ENCODE measurements at places on chromosomes 7 and 10.

DNA sequence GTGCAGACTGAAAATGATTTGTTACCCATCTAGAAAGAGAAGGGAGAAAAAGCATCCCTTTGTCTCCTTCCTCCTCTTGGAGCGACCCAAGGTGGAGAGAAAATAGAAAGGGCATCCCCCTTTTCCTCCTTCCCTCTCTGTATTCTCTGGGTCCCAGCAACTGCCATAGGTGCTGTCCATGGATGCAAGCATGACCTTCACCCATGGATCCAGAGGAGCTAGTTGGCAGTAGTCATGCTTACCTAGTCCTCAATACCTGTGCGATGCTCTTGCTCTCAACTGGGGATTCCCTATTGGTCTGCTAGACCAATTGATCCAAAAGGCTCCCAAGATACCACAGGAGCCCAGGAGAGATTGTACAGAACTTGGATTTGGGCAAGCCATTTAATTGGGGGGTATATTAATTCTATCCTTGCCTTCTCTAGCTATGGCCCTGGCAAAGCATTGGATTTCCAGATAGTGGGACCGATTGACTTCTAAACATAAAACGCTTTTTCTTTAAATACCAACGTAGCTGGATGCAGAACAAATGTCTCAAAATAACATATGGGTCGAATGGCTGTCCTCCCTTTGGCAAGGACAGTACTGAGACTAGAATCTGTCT lies 547.8 kb upstream of the IGFBP3 start:
- DNase-seq = no peak

DNA sequence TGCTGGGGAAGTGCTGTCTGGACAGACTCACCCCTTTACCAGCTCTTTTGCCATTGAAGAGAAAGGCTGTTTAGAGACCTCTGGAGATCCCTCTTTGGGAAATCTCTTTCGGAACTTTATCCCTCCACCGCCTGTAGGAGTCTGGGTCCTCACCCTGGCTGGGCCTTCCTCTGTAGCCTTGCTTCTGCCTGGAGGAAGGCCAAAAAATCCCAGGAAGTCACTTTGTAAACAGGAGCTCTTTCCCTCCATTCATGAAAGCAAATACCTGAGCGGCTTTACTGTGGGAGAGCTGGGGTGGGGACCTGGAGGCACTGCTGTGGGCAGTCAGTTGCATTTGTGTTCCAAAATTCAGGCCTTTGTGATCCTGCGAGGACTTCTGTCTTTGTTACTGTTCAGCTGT lies 126.2 kb downstream of the KLF6 start:
- DNase-seq = no peak

DNA sequence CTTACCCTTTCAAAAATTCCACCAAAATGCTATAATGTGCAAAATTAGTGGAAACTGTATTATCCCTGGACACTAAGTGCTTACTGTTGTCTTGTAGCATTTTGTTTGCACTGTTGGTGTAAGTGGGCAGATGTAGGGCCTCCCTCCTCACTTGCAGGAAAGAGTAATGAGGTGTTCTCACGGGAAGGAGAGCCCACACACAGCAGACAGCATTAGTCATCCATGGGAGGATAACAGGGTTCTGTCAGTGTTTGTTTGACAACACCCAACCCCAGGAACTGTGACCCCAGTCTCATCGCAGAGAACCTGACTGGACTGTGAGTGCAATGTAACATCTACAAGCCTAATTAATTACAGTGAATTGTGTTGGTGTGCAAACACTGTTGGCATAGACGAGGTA lies 58.7 kb upstream of the VSTM2A start:
- DNase-seq = no peak

GRCh38 chr10:110850099-110850498 lies 21.6 kb upstream of the PDCD4 start:
- no peak for DNase-seq

DNA sequence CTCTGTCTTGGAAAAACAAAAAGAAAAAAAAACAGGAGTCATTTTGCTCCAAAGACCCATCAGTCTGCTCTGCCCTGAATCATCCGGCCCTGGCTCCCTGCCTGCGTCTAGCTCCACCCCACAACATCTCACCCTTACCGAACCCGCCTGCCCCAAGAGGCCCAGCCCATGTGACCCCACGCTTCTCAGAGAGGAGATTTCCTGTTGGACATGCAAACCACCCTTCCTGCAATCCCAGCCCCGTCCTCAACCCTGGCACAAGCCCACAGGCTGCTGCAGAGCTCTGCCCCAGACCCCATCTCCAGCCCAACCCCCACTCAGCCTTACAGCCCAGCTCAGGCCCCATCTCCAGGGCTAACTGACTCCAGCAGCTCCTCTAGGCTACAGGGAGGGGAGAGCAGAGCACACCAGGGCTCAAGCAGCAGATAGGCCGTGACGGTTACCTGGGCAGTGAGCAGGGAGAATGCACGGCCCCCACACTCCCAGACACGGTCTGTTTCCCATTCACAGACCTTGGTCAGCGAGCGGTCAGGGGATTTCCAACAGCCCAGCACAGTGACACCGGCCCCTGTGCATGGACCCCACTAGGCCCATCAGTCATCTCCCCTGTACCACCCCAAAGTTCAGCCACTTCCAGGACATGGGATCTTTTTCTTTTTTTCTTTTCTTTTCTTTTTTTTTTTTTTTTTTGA lies 69.9 kb upstream of the GTF2I start:
- DNase-seq = no peak

DNA sequence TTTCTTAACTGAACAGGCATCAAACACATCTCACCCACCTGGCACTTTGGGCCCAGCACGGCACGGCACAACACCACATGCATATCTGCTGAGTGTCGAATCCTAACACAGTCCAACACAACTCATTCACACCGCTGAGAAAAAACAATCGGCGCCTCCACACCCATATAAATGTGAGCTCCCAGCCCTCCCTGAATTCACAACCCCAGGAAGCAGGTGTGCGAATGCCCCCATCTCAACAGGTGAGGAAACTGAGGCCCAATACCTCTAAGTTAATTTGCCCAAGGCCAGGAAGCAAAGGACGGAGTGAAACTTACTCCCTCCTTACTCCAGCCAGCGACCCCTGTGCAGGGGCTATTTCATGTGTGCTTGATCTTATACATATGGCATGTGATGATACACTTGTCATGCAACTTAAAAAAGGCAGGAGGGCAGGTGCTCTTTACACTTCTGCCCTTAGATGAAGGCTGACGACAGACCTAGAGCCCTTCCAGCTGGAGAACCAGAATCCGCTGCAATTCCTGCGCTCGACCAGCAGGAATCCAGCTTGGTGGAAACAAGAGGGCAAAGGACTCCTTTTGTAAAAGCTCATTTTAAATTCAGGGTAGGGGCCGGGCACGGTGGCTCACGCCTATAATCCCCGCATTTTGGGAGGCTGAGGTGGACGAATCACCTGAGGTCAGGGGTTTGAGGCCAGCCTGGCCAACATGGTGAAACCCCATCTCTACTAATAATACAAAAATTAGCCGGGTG lies 116.0 kb downstream of the LARP4B start:
- DNase-seq = no peak

- no peak for DNase-seq
Measured at GRCh38 chr10:31075434-31075833, 43.8 kb upstream of the ZNF438 start.

DNA sequence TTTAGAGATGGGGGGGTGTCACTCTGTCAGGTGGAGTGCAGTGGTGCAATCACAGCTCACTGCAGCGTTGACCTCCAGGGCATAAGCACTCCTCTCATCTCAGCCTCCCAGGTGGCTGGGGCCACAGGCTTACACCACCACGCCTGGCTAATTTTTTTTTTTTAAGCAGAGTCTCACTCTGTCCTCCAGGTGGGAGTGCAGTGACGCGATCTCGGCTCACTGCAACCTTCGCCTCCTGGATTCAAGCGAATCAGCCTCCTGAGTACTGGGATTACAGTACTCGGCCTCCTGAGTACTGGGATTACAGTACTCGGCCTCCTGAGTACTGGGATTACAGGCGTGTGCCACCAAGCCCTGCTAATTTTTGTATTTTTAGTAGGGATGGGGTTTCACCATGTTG lies 23.6 kb upstream of the PPIA start:
- no peak for DNase-seq

- no peak for DNase-seq
Measured at GRCh38 chr7:130420943-130421578, 19.8 kb downstream of the CEP41 start.

DNA sequence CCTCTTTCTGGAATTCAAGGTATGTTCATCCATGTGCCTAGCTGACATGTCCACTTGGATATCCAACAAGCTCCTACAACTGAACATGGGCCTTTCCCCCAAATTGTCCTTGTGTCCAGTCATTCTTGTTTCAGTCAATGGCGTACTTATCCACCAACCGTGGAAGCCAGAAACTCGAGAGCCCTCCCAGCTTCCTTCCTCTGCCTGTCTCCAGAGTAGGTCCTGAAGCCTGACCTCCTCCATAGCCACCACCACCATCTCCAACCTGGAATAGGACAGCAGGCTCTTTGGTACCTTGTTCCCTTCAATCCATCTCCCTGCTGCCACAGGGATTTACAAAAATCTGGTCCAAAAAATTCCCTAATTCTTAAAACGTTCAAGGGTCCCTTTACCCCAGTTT lies 305.1 kb downstream of the RPS24 start:
- no peak for DNase-seq

DNA sequence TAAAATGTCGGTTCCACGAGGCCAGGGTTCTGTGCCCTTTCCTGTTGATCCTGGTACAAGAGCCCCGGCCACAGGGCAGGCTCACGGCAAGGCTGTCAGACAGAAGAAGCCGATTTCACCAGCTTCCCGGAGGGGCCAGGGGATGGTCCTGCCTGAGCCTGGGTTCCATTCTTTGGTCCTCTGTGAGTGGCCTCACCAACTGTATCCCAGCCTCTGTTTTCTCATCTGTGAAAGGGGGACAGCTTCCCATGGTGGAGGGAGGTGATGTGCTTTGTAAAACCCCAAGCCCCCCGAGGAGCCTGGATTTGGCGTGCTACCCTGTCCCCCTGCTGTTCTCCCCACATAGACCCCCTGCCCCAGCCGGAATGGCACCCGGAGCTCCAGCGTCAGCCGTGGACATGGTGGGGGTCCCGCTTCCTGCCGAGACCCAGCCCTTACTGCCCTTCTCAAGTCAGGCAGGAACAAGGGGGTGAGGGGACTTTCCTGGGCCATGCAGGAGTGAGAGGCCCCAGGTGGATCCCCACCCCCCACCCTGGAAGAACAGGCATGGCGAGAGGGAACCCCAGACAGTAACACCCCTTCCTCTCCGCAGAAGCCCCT lies 28.3 kb upstream of the ELFN1 start:
- no peak for DNase-seq

- DNase-seq = no peak
Measured at GRCh38 chr10:33252794-33253203, 81.7 kb downstream of the NRP1 start.

DNA sequence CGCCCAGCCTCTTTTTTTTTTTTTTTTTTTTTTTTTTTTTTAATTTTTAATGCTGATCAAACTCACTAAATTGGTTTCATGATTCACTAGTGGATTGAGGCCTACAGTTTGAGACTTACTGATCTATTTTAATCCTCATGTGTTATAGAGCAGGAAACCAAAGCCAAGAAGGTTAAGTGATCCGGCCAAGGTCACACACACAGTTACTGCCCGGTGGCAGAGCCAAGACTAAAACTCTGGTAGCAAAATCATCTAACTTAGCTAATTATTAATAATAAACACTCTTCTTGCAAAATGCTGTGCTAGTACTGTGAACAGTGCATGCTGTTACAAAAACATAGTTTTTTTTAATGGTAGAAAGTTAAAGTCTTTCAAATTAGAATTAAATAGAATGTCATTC lies 188.3 kb upstream of the NFE2L3 start:
- DNase-seq = no peak

DNA sequence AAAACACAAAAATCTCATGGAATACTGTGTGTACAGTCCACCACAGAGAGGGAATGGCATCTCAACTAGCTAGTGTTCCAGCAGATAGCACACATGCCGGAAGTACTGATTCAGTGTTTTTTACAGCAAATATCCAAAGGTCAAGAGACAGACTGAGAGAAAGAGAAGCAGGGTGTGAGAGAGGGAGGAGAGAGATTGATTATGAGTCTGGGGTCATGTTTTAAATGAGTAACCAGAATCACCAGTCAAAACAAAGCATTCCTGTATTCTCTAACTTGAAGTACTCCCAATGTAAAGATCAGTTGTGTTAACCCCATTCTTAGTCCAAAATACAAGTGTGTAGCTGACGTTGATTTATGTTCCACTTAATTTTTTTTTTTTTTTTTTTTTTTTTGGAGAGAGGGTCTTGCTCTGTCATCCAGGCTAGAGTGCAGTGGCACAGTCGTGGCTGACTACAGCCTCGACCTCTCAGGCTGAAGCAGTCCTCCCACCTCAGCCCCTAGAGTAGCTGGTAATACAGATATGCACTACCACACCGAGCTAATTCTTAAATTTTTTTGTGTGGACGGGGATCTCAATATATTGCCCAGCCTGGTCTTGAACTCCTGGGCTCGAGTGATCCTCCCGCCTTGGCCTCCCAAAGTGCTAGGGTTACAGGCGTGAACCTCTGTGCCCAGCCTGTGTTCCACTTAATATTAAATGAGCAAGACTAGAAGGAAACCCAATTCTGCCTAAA lies 114.2 kb downstream of the TAF3 start:
- DNase-seq = no peak

GRCh38 chr10:5570007-5570655 lies 45.4 kb downstream of the CALML3 start:
- DNase-seq = no peak

DNA sequence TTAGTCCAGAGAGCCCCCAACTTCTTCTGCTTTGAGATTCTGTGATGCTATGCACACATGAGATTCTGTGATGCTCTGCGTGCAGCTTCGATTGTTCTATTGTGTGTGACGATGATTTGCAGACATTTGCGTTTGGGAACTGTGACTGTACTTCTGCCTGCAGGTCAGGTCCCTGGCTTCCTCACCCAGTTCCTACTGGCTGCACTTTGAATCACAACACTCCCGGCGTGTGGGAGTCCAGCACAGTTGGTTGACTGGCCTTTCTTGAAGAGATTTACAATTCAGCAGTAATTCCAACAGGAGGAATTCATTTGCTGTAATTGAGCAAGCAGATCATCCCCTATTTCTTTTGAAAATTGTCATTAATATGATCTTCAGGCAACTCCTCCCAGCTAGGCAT lies 252.2 kb upstream of the YAE1 start:
- no peak for DNase-seq

DNA sequence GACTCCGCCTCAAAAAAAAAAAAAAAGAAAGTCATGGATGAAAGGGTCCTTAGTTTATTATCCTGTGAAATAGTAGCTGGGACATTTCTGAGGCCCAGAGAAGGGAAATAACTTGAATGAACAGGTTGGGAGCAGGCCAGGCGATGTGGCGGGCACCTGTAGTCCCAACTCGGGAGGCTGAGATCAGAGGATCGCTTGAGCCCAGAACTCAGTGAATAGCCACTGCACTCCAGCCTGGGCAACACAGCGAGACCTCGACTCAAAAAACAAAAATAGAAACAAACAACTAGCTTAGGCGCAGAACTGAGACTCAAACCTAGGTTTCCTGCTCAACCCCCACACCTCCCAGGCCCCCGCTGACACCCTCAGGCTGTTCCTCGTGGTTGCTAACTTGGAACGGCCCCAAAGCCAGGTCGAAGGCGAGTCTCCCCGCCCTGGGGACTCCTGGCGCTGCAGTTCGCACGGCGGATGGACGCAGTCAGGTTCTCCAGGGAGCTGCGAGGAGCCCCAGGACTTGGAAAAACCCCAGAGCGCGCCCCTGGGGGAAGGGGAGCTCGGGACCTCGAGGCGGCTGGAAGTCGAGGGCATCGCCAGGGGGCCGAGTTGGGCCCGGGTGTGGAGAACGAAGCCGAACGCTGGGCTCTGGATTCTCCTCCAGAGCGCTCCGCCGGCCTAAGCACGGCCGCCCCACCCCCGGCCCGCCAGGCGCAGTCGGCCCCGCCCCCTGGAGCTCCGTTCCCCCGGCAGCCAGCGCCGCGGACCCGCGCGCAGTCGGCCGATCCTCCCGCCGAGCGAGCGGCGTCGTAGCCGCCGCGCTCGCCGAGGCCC lies at the start of gene STOX1:
Gene STOX1 (plus strand): TSS at position 768 of the 828 bp plus-strand sequence. CDS start 93 bp downstream, outside the sequence.
- no peak for DNase-seq
